Activated CD4-positive, alpha-beta T cell treated with anti-CD3 and anti-CD28 coated beads for 24 hours (primary cell): ENCODE measurements at places on chromosomes 6 and 20.

DNA sequence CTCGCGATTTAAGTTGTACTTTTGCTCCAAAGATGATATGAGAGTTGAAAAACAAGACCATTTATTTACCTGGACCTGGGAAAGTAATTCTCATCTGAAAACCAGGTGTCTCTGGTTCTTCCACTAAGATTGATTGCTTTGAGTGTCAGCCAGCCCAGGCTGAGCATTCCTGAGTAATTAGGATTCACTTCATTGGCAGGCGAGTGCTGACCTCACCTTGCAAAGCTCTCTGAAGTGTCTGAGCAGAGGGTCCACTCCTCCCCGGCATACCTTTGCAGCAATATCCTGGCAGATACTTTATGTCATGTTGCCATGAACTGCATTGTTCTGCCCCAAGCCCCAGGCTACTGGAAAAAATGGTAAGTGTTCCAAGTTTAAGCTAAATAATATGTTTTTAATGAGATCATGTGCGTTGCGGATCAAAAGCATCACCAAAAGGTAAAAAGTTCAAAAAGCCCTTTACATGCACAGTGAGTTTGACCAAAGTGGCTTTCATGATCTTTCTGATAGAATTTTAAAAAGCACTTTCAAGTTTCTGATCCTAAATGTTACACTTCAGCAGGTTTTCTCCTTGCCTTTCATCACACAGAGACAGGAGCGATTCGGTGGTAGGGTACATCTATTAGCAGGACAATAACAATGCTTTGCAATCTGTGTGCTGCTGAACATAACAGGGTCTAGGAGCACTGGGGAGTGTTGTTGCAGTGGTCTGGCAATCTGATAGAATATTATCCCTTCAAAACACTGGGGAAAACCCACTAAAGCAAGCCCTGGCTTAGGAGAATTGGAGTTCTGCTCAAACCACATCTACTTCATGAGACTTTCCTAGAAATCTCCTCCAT is 127.8 kb upstream of the EEF1E1 start:
- DNase-seq = no peak

- no peak for DNase-seq
These were observed 6.5 kb upstream of the RAET1G start for GRCh38 chr6:149929422-149929821.

DNA sequence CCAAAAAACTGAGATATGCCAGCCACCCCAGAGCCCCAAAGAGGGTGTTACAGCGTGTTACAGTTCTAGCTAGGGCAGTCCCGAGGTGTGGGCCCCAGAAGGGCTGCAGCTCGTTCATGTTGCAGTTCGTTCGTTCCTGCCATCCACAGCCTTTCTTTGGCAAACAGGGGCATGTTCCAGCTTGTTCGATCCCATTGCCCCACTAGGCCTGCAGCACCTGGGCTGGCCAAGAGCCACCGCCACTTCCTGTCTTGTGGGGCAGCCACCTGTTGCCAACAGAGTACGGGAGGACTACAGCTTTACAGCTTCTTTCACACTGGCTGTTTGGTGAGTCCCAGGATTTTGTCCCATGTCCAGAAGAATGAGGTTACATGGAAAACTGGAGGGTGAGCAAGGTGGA is 198.1 kb downstream of the MMUT start:
- DNase-seq = no peak

DNA sequence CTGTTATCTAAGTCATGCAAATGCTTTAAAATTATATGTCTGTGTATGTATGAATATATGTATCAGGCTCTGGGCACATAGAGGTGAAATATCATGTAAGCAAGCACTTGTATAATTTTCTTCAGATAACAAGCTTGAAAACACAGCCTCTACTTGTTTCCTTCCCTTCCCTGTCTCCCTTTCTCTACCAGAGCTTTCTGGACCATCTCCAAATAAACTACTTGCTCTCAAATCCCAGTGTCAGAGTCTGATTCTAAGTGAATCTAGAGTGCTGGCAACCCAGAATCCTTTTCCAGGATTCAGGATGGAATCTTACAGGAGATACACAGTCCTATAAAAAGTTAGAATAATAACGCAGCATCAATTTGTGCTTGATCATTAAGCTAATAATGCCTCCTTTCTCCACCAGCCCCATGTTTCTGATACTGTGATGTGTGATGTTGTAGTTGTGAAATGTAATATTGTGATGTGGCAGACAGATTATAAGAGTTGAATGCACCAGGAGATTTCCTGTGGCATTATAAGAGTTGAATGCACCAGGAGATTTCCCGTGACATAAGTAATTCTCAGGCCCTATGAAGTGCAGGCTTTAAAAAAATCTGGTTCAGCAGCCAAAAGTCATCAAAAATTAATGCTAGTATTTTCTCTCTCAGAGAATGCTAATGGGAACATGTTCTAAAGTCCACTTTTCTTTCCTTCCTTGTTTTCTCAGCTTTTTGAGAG is 89.6 kb downstream of the PCSK2 start:
- no peak for DNase-seq

DNA sequence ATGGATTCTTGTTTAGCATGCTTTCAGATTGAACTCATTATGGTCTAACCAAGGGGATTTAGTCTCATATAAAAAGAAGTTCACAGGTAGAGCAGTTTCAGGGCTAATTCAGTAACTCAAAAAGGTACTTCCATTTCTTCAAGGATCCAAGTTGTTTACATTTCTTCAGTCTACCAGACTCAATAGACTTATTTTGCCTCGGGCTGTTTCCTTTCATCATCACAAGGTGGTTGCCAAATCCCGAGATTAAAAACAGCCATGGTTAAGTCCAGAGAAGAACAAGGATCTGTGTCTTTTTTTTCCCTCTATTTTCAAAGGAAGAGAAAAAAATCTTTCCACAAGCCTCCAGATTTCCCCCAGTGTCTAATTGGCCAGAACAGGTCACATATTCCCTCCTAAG is 69.8 kb upstream of the SNX9 start:
- DNase-seq = no peak

DNA sequence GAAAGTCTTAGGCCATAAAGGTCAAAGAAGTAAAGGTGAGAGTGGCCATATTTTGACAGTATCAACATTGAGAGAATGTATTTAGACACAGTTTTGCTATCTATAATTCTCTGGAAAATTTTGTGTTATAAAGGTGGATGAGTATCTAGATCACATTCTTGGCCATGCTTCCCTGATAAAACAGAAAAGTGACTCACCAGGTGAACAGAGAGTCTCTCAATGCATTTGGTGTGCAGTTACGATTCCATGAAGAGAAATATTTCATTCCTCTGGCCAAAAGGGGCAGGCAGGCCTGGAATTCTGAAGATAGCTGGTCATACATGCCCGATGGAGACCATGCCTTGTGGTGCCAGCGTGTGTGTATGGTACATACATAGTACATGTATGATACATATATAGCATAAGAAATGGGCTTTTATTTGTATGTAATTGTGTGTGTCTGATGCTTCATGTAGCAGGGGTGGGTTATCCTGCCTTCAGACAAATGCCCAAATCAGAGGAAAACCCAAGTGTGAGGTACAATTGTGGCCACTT is 164.0 kb downstream of the SOBP start:
- DNase-seq = no peak

DNA sequence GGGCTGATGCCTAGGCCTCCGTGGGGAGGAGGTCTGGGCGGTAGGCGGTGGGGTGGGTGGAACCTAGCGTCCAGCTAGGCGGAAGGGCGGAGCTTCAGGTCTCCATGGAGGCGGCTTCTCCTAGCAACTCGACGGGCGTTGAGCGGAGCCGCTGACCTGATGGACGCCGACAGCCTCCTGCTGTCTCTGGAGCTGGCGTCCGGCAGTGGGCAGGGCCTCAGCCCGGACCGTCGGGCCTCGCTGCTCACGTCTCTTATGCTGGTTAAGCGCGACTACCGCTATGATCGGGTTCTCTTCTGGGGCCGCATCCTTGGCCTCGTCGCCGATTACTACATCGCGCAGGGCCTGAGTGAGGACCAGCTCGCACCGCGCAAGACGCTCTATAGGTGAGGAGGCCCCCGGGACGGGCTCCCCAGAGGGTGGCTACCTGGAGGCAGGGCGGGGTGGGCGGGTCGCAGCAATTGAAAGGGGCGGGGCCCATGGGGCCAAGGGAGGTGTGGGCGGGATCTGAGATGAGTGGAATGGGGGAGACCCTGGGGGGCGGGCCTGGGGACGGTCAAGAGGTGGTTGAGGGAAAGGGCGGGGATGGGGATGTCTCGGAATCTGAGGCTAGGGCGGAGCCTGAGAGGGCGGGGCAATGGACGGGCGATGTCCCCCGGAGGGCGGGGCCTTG is at the start of gene RSPH9:
Gene RSPH9, plus strand, starts transcription at position 97 of the 673 bp plus-strand sequence. Its CDS starts 63 bp downstream, at position 160.
- peak; percentile 66 for DNase-seq

GRCh38 chr6:112636650-112637262 is 289.6 kb downstream of the RFPL4B start:
- no peak for DNase-seq

- no peak for DNase-seq
These were observed 2.2 kb downstream of the HSPA1B start for GRCh38 chr6:31829633-31830283.

- no peak for DNase-seq
These were observed 193.7 kb downstream of the GJA10 start for GRCh38 chr6:90088009-90088408.

GRCh38 chr6:67190733-67191132 is 1444.3 kb upstream of the ADGRB3 start:
- no peak for DNase-seq

DNA sequence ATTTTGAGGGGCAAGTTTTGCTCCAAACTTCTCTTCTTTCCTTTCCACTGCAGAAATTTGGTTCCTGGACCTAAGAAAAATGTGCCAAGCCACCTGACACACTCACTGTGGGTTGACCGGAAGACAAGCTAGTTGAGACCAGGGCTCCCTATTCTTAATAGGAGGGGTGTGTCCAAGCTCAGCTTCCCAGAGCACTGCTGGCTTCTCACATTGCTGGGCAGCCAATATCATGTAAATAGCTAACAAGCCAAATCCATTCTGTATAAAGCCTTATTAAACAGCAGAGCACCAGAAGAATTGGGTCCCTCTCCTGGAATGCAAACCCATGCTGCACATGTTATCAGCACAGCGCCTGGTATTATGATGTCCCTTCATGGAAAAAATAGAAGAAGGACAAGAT is 17.0 kb upstream of the SAMD3 start:
- no peak for DNase-seq

DNA sequence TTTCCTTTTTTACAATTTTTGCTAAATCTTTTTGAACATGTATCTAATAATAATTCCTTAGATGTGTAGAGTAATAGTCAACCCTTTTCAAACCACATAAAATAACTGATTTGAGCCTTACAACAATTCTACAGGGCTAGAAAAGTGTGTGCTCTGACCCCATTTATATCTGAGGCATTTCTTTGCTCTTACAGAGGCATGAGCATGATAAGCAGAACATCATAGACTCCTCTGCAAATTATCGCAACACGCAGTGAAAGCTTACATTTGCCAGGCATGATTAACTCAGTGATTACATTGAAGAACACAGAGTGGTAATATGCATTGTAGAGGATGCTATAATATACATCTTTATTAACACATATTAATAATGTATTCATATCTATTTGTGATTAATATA is 120.4 kb downstream of the SIM1 start:
- no peak for DNase-seq

- no peak for DNase-seq
These were observed 3.1 kb downstream of the TRMT6 start for GRCh38 chr20:5947276-5947675.

DNA sequence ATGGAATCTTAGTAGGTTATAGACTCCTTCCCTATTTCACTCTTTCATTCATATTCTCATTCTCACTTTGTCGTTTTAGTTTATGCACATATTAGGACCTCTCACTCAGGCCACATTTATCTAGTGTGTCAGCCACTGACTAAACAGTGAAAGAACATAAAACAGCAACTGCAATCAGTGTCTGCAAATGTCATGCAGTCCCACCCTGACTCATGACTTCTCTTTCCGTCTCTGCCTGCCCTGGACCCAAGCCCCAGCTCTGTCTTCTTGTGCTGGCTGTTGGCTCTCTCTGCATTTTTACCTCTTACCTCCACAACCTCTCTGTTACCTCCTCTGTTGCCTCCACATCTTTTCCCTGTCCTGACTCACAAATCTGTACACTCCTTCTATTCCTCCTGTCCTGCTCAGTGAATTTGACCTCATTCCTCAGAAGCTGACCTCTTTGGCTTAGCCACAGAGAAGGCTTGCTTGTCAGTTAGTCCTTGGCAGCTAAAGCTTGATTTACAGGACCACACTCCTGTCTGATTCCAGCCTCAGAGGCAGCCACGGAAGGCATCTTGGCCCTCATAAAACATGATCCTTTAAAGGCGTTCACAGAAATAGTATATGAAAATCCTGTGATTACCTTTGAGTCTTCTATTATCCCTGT is 247.6 kb downstream of the PKHD1 start:
- no peak for DNase-seq

GRCh38 chr6:167565884-167566599 is 241.2 kb downstream of the TTLL2 start:
- no peak for DNase-seq

GRCh38 chr20:17562804-17563305 is 7.0 kb upstream of the DSTN start:
- no peak for DNase-seq

GRCh38 chr6:3032986-3033385 is 33.3 kb downstream of the NQO2 start:
- no peak for DNase-seq

GRCh38 chr6:74997646-74998045 is 208.2 kb downstream of the COL12A1 start:
- DNase-seq = no peak

DNA sequence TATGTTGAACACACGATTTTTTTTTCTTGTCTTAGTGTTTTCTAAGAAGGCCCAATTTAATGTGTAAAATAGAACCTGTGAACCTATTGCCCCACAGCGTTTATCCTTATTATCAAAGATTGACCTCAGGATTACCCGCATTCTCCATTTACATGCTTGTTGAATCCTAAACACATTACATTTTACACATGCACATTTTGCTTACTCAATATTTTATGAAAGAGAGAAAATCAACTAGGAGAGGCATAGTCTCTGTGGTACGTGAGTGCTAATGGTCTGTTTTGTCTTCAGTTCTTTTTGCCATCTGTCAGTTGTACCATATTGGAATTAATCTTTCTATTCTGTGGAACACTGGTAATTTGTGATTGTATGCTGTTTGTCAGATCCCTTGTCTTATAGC is 80.1 kb upstream of the SMIM8 start:
- DNase-seq = no peak

DNA sequence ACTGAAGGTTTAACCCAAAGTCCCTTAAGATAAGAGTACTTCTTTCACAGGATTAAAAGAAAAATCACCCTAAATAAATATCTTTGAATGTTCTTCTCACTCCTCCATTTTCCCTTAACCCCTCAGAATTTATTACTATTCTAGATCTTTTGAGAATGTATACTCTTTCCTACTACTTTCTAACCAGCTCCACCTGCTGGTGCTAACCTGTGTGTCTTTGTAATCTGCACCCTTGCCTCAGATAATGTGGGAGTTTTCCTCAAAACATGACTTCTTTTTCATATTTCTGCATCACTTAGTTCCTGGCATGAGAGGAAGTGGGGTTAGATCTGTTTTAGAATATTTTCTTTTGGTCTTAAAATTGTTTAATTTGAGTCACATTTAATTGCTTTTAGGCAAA is 394.2 kb downstream of the BMP2 start:
- DNase-seq = no peak
